ENCODE measurements at places on chromosomes 7 and 10. TPM values are rescaled to one million over a fixed set of nuclear protein-coding genes. Genes with fewer than 3 reads are reported as not detected.
A peak's percentile ranks its signal among the peaks of the same experiment; 100 is the strongest.

Gene VWDE
- 2.6 TPM for total RNA-seq

Gene ADAM12
- total RNA-seq, result 12.3 TPM

Gene PIK3AP1
- 3.3 TPM for total RNA-seq

Gene PDGFA
- 31.5 TPM for total RNA-seq

Gene CARD11
- 52.3 TPM for total RNA-seq

Gene LIPJ
- 0.39 TPM for total RNA-seq

Gene CRHR2
- 0.34 TPM for total RNA-seq

Gene GHRHR
- total RNA-seq, result not detected

Gene GPNMB
- total RNA-seq, result 93.6 TPM

Gene TMEM176A
- total RNA-seq, result 30.7 TPM

Gene CAMK2B
- total RNA-seq, result not detected

Gene PKD2L1
- 0.16 TPM for total RNA-seq

DNA sequence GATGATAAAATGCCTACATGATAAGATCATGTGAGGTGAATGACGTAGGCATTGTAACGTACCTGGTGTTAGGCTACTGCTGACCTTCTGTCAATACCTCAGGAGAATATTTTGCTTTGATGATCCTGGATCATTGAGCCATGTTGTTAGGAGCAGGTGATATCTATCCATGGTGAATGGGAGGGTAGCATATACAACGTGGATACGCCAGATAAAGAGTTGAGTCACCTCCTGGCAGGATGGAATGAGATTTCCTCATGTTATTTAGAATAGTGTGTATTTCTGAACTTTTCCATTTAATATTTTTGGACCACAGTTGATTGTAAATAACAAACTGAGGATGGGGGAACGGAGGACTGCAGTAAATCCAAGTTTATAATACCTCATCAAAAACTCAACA, 11.8 kb upstream of the CLDN12 start:
- DNase-seq, result no peak

- DNase-seq, result no peak
These were observed 181.4 kb upstream of the TNS3 start for GRCh38 chr7:47763063-47763974.

GRCh38 chr7:4162884-4163564, 519.1 kb upstream of the FOXK1 start:
- no peak for DNase-seq

DNA sequence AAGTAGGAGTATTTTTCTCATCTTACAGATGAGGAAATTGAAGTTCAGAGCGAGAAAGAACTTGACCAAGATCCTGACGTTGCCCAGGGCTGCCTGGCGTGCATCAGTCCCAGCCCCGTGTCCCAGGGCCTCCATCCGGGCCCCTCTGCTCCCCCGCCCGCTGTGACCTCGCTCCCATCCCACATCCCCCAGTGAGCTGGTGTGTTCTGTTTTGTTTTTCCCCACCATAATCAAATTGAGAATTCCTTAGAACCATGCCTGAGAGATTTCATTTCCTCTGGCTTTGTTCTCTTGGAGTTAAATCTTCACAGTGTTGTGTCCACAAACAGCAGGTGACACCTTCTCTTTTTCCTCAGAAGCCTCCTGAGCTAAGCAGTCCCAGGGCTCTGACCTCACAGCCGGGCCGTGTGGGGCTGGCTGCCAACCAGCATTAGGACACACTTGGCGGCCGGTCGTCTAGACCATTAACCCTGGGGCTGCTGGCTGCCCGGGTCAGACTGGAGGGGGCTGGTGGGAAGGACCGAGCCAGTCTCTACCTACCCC, 44.3 kb downstream of the PFKP start:
- no peak for DNase-seq

DNA sequence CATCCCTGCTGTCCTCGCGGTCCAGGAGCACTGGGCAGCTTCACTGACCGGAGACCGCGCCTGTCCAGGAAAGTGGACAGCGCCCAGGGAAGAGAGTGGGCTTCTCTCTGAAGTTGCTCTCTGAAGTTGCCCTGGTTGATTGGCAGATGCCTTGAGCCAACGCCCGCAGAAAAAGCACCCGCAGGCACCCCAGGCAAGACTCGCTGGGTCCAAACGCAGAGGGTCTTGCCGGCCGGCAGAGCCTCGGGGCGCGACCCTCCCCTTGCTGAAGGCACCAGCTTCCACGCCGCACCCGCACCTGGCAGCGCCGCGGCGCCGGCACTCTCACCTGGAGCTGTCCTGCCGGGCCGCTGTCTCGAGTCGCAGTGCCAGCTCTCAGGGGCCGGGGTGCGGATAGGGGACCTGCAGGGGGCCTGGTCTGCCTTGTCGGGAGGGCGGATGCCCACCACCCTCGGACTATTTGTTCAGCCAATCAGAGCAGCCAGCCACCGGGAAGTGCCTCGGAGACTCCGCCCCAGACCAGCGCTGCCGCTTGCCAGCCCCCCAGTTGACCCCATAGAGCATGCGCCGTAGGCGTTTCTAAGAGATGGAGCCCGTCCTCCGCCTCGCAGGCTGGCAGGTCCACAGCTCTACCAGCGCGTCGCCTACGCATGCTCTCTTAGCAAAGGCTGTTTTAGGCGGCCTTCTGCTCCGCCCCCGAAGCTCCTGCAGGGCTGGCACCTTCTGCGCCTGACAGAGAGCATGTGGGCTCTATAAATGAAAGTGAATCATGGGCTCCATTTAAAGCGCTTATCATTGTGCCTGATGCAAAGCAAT, at the start of gene LIPA:
TSS of gene LIPA (minus strand) at position 367 of the 816 bp plus-strand sequence. CDS start 4,127 bp downstream, outside the sequence.
- peak; percentile 97 for DNase-seq

- no peak for DNase-seq
These were observed 50.7 kb upstream of the RPA3 start for GRCh38 chr7:7768977-7769709.

DNA sequence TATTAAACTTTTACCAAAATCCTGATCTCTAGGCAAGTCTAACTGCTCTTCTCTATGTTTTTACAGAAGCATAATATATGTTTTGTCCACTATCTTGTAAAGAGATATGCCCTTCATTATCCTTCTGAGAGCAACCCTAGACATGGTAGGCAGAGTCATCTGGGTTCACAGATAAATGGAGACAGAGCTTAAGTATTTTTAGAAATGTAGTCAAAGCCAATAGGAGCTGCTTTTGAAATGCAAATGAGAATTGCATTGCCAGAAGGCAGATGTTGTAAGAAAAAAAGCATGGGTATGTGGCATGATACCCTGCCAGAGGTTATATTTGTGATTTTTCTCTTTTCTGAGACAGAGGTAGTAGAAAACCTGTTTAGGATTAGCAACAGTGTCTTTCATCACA, 964.8 kb downstream of the SORCS3 start:
- DNase-seq, result no peak

DNA sequence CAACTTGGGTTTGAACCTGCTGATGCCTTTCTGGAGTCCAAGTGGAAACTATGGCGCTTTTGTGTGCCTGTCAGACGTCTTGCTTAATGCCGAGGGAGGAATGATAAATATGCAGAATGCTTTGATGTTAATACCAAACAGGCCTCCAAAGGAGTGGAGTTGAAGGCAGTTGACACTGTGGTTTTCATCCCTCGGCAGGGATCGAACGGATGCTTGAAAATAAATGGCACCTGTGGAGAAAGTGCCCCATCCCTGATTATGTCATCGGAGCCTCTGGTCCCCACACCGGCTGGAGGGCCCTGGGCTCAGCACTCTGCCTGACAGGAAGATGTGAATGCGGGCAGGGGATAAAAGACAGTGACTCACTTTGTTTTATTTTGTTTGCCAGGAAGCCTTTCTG, 148.7 kb upstream of the GPR26 start:
- DNase-seq, result peak; percentile 18

DNA sequence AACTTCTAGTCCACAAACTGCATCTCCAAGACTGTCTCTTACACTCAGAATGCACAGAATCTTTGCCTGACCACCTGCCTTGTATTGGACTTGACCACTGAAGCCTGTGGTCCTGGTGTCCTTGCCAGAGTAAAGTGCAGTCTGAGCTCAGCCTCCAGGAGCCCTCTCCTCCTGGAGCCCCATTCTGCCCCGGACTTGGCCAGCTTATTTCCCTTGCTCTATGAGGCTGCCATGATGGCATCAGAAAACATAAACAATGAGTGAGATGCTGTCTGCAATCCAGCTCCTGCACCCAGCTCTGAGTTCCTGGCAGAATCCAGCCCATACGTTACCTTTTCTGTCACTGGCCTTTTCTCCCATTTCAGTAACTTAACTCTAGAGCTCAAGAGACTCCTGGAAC, 494.6 kb downstream of the PLXNA4 start:
- no peak for DNase-seq

DNA sequence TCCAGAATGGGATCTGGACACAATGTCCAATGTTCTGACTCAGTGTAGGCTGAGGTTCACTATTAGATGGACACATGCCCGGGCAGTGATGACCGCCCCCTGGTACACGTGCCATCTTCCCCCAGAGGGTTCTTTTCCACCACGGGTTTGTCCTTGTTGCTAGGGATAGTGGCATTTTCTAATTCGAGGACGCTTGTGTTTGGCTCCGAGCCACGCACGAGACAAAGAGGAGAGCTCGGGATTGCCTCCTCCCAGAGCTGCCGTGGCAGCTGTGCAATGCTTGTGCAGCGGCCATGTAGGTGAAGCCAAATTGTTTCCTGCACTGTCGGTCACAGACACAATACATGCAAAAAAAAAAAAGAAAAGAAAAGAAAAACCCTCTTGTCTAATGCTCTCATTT, 207.5 kb downstream of the PAXIP1 start:
- DNase-seq, result no peak

DNA sequence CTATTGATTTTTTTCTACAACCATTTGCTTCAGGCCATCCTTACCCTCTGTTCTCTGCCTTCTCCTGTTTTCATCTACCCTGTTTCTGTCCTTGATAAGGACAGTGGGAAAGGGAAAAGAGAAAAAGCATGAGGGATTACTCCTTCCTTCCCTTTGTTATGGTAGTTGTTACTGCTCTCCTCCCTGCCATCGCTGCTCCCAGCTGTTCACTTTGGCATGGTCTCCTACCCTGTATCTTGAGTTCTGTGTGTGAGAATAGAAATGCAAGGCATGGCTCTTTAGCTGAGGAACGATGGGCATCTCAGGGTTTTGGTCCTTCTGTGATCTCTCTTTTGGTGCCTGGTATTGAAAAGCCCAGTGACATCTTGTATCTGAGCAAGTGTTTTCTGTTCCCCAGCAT, 6.4 kb downstream of the CCSER2 start:
- no peak for DNase-seq

DNA sequence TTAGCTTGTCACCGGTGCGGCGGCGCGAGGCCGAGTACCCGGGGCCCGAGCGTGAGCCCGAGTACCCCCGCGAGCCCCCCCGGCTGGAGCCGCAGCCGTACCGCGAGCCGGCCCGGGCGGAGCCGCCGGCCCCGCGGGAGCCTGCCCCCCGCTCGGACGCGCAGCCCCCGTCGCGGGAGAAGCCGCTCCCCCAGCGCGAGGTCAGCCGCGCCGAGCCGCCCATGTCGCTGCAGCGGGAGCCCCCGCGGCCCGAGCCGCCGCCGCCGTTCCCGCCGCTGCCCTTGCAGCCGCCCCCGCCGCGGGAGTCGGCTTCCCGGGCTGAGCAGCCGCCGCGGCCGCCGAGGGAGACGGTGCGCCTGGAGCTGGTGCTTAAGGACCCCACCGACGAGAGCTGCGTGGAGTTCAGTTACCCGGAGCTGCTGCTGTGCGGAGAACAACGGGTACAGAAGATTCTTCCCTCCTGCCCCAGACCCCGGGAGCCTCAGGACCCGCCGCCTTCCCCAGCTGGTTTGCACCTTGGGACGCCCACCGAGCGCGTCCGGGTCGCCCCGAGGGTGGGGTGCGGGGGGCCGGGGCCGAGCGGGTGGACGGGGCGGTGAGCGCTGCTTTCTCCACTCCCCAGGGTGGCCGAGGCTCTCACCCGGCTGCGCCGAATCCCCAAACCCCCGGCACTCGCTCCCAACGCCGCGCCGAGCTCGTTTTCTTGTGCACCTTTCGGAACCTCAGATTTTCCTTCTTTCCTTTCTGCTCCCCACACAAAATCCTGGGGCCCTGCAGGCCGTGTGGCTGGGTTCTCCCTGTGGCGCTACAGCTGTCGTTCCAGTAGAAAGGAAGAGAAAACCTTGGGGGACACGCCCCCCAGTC, 708 bp downstream of the UBN2 start:
- DNase-seq, result no peak

- DNase-seq, result no peak
These were observed 5.3 kb downstream of the GLRX3 start for GRCh38 chr10:130141460-130141859.

- DNase-seq, result no peak
These were observed 20.1 kb upstream of the DDIT4 start for GRCh38 chr10:72253578-72253977.

GRCh38 chr7:106110885-106111654, 1.0 kb downstream of the SYPL1 start:
- DNase-seq, result no peak

DNA sequence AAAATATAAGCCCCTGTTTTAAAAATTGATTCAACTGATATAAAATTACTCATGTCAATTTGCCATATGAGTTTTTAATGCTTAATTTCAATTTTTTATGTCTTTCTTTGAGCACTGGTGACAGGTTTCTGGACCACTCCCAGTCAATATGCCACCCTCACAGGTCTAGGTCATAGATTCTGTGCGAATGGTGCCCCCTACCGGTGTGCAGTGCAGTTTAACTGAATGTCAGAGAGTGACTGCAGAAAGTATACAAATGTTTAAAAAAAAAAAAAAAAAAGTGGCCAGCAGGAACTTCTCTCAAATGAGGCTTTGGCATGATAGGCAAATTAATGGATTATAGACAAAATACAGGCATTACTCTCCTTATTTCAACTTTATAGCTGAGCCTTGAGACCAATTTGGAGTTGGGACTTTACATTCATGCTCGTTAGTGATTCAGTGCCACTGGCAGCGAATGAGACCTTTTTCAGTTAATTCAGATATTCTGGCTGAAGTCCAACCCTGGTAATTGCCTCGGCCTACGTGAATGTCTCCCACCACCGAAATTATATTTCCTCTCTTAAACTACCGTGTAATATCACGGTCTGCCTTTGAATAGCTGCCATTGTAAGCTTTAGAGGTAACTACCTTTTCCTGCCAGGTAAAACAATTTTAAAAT, 427.6 kb downstream of the PHTF2 start:
- no peak for DNase-seq

DNA sequence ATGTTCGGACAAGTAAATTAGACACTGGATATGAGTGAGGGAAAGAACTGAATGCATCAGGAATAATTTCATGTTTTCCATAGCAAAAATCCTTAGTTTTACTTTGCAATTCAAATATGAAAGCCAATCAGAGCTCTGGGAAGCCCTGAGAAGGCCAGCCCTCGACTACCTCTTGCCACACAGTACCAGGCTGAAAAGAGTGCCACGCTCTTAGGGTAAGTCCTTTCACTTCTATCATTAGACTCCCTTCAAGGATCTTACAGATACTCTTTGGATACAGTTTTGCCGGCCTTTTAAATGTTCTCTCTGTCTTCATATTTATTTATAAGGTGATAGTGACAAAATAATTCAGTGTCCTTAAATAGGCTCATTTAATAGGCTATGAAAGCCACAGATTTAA, 1.9 kb downstream of the COBL start:
- no peak for DNase-seq

GRCh38 chr7:55191926-55192692, 173.0 kb upstream of the LANCL2 start:
- DNase-seq, result no peak

- DNase-seq, result no peak
These were observed 353.8 kb downstream of the GPR37 start for GRCh38 chr7:124411796-124412195.
